ENCODE measurements at places on chromosomes 1 and 21.
A peak's percentile ranks its signal among the peaks of the same experiment; 100 is the strongest.

DNA sequence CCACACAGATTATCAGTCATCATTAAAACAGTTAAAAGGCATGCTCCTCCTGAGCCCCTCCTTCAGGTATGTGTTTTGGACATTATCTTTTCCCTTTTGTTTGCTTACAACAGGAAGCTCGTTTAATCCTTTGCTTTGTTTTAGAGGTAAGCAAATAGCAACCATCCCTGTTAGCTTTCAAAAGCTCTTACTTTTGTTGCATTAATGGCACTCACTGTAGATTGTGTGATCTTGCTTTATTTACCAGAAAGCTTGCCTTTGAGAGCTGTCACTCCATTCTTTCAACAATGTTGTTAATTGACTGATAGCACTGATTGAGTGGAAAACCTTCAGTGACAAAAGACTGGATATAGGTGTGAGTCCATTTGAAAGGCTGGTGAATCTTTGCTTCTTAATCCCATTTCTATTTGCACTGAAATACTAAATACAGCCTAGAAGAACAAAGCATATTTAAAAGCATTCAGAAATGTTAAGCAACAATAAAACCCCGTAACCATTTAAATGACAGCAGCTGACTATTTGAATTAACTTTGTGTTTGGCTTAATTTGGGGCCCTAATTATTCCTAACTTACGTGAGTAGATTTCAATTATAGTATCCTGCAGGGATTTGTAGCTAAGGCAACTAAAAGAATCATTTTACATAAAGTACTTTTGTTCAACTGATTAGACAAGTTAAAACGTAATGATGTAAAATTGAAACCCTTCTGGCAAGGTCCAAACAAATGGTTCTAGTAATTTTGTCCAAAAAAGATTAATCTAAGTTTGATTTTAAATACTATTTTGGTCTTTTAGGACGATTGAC lies 48.3 kb downstream of the ADGRL2 start:
- DNase-seq = no peak

DNA sequence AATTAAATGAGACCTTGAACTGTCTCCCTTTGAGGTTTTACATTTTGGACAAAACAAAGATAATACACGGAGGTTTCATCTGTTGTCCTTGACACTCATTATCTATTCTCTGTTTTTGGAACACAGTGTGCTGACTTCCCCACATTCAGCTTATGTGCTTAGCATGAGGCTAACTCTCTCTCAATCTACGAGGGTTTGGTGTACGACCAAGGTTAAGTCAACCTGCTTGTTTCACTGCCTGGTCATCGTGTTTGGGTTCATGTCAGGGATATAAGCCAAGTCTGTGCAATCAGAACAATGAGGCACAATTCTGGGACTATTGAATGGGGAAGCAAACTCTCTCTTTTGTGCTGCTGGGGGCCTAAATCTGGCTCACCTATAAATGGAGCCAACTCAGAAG lies 328.5 kb upstream of the USP25 start:
- no peak for DNase-seq

DNA sequence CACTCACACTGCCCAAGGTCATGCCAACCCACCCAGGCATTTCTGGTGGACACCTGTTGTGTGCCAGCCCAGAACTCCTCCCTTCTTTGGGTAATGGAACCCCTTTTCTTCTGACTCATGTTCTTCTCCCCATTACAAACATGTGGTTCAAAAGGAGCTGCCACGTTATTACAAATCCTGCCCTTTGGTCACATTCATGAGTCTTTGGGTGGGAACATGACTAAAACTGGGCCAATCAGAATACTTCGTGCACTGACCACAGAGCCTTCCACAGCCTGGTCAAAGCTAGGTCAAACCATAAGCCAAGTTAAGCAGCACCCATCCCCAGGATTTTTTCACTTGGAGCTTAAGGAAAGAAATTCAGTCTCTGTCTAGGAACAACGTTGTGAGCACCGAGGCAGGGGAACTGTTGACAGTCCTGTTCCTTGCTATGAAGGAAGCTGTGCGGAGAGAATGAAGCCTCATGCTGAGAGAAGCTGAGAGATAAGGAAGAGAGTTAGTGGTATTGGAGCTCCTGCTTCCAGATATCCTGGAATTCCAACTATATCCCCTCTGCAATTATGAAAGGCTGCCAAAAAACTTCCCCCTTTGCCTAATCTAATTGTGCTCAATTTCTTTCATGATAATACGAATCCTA lies 46.8 kb upstream of the DIPK1A start:
- no peak for DNase-seq

DNA sequence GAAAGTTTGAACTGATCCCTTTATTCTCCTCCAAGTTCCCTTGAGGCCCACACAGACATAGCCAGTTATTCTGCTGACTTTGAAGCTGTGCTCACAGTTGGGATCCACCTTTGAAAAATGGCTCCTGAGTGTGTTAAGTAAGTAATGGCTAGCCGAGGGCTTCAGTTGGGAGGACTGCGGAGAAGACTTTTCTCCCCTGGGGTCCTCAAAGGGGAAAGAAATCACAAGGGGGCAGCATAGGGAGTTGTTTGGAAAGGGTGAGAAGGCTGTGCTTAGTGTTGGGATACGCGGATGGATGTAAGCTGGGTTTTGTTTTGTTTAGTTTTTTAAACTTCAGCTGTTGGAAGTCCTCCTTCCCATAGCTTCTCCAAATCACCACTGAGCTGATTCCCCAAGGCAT lies 8.3 kb downstream of the PGM1 start:
- no peak for DNase-seq

- DNase-seq = no peak
Measured at GRCh38 chr1:108046026-108046425, 81.0 kb upstream of the VAV3 start.

GRCh38 chr1:16302709-16303627 lies 49.3 kb downstream of the FBXO42 start:
- DNase-seq = no peak

DNA sequence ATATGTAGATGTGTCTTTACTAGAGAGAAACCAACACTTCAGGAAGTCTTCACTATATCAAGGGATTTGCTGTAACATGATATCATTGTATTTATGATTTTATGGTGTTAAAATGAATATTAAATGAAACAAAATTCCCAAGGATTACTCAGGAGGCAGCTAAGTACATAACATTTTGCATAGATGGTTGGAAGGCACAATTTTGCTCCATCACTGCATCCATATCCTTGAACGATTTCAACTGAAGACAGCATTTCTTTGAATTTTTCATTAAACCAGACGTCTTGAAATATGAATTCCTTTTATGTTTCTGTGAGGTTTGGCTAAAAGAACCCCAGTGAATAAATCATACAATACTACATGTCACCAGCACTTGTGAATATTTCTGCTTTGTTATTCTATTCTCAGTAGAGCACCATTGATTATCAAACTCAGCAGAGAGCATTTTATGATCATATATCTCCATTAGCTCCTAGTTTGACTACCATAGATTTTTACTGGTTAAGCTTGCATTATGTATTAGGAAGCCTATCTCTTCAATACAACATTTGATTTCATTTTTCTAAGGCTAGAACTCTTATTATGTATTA lies 37.3 kb downstream of the SPATA17 start:
- DNase-seq = no peak

DNA sequence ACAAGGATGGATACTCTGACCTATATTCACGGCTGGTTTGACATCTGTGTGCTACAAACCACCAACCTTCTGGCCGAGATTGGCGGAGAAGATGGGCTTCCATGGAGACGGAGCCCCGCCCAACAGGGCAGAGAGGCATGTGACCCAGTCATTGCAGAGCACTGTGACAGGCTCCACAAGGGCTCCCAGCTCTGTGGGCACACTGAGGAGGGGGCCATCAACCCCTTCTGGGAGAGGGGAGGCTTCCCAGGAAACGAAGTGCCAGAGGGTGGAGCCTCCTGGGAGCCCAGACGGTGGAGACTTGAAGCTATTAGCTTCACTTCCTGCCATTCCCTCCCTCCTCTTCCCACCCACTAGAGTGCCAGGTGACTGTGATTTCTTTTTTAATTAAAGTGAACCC lies 71.6 kb upstream of the IFFO2 start:
- no peak for DNase-seq

DNA sequence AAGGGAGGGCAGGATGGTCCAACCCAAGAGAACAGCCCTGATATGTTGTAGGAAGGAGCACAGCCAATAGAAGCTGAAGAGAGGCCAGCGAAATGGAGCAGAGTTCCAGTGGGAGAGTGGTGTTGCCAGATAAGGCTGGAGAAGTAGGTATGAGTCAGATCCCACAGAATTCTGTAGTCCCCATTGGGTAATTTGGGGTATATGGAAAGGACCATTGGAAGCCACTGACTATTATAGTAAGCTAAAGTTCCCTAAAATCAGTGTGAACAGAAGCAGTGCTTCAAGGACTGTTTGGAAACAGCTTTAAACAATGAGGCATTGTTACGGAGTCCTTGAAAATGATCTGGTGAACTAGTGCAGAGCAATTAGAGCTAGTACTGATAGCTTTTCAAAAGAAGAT lies 63.0 kb downstream of the DISP1 start:
- DNase-seq = no peak

DNA sequence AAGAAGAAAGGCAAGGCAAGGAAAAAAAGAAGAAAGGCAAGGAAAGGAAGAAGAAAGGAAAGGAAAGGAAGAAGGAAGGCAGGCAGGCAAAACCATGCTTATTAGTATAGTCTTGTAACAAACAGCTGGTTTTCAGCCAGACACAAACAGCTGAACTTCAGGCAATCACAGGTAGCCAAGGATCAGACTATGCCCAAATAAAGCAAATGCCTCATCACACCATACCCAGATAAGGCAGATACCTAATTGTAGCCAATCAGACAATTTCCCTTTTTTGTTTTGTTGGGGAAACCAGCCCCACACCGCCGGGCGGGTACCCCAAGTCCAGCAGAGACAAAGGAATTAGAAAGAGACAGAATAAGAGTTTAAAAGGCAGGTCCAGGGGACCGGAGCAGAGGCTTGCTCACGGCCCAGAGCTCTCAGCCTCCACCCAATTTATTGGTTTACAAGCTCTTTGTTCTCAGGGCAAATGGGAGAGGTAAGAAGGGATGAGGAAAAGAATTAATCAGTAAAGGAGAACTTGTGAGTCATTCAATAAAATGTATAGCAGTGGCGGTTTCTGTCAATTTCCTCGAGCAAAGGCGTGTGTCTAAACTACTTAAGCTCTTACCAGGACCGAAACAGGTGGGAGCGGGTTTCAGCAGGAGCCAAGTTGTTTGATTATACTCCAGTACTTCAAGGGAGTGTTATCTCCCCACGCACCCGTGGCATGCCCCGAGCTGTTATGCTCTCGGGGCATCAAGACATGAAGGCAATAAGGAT lies 886.8 kb downstream of the KCNT2 start:
- DNase-seq = no peak

DNA sequence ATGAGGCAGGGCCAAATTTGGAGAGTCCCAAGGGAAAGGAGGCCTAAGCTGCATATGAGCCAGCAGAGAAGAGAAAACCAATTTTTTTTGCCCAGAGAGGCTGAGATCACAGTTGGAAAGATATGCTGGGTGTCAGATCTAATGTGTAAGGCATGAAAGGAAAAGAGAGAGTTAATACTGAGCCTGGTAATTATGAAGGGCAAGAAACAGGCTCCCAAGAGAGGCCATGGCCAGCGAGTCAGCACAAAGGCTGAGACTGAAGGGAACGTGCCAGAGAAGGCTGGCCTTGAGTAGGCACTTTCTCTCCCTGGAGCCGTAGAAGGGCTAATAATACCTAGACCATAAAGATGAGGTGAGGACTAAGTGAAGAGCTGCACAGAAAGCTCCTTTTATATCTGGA lies 31.8 kb upstream of the BEND5 start:
- DNase-seq = no peak

DNA sequence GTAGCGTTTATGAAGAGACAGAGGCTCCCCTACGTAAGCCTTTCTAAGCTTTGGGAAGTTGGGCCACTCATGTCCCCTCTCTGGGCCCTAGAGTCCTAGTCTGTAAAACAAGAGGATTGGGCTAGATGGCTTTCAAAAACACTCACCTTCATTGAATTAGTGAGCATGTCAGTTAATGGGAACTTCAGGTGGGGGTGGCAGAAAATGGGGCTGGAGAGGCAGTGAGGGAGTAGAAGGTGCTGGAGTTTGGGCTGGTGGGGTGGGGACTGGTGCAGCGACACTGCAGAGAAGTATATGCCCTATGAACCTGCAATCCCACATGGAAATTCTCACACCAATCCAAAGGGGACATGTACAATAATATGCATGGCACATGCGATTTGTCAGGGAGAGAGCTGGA lies 182.7 kb downstream of the C1orf94 start:
- DNase-seq = no peak

GRCh38 chr1:41957568-41957967 lies 38.8 kb upstream of the HIVEP3 start:
- no peak for DNase-seq

GRCh38 chr1:219773110-219773509 lies 155.2 kb downstream of the SLC30A10 start:
- no peak for DNase-seq

GRCh38 chr21:31520561-31521098 lies 138.9 kb upstream of the SOD1 start:
- DNase-seq = no peak

GRCh38 chr1:154557248-154557938 lies 1.1 kb downstream of the UBE2Q1 start:
- no peak for DNase-seq

GRCh38 chr1:73180397-73181189 lies 898.3 kb upstream of the NEGR1 start:
- DNase-seq = no peak

GRCh38 chr1:51963592-51964308 lies 26.8 kb downstream of the RAB3B start:
- DNase-seq = no peak

GRCh38 chr1:17187051-17187450 lies 17.9 kb upstream of the PADI1 start:
- no peak for DNase-seq

DNA sequence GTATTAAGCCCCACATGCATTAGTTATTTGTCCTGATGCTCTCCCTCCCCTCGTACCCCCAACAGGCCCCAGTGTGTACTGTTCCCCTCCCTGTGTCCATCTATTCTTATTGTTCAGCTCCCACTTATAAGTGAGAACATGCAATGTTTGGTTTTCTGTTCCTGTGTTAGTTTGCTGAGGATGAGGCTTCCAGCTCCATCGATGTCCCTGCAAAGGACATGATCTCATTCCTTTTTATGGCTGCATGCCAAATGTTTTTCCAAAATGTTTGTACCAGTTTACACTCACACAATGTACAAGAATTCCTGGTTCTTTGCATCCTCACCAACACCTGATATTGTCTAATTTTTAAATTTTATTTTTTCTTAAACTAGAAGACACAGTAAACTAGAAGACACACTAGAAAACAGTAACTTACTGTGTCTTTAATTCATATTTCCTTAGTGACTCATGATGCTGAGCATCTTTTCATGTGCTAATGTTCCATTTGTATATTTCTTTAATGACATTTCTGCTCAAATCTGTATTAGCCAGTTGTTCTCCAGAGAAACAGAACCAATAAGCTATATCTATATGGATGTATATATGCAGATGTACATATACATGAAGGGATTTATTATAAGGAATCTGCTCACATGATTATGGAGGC lies 19.4 kb upstream of the USP1 start:
- DNase-seq = no peak

- no peak for DNase-seq
Measured at GRCh38 chr1:170377440-170377839, 154.5 kb upstream of the GORAB start.

- DNase-seq = peak; percentile 11
Measured at GRCh38 chr1:99266726-99267125, 2.4 kb downstream of the PLPPR4 start.

Data from AG09319 (cell line).